Epithelial cell of esophagus (primary cell): ENCODE measurements at places on chromosomes 4 and X.

GRCh38 chr4:100557306-100557705 lies 39.5 kb upstream of the EMCN start:
- DNase-seq, result peak; percentile 70

GRCh38 chrX:154398668-154399526 lies 720 bp downstream of the RPL10 start:
- peak; percentile 70 for DNase-seq

DNA sequence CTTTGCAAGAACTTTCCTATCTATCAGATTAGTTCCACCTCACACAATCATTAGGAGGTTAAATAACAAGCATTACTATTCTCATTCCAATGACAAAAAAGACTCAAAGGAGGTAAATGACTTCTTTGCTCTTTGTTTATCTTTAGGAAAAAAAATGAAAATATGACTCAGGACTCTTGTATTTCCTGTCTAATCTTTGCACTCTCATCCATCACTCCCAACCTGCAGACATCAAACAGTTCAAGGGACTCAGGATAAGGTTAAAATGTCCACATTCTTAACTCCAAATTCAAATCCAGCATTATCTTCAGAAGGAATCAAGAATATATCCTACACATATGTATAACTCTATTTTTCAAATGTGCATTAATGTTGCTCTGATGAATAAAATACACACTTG lies 139.6 kb downstream of the UNC5C start:
- peak; percentile 7 for DNase-seq

- DNase-seq, result no peak
These were observed 892.1 kb upstream of the INTU start for GRCh38 chr4:126740687-126741086.

DNA sequence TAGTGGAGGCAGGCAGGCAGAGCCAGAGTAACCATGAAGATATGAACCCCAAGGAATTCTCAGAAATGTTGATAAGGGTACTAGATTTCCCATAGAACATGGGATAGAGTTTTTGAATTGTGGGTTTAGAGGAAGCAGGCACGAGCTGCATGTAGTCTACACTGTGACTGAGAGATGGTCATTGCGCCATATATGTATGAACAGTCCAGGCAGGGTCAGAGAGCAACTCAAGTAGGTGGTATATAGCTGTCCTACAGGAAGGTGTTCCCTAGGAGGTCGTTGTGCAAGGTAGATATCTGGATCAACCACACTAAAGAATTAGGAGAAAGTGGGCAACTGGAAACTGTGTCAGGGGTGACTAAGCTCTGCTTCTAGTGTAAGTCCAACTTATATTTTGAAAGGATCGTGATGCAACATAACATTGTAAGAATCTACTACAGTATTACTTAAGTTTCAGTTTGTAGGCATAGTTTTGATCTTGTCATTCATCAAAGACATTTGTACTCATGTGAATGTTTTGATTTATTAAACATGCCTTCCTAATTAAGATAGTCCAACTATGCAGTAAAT lies 94.6 kb downstream of the HPGD start:
- DNase-seq, result peak; percentile 73

- DNase-seq, result peak; percentile 70
These were observed 54.3 kb downstream of the LRBA start for GRCh38 chr4:150960818-150961217.
